NCI-H1436 treated with DMSO at 0.1 percent for 48 hours (cell line): ENCODE measurements at places on chromosomes 3 and 15.

DNA sequence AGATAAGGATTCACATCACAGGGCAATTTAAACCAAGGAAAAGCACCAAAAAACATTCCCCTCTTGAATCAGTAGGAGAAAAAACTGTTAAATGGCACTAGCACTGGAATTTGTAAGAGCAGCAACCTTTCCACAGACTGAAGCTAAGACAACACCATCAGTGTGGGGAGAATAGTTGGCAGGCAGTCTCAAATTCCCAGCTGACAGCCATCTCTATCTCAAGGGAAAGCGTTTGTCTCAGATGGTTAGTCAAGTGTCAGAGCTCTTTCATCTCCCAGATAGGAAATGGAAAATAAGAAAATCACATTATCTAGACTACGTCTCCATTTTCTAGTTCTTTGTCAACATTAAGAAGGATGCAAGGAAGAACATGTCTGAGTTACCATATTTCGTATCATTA lies 228.7 kb downstream of the WDR72 start:
- DNase-seq = no peak

DNA sequence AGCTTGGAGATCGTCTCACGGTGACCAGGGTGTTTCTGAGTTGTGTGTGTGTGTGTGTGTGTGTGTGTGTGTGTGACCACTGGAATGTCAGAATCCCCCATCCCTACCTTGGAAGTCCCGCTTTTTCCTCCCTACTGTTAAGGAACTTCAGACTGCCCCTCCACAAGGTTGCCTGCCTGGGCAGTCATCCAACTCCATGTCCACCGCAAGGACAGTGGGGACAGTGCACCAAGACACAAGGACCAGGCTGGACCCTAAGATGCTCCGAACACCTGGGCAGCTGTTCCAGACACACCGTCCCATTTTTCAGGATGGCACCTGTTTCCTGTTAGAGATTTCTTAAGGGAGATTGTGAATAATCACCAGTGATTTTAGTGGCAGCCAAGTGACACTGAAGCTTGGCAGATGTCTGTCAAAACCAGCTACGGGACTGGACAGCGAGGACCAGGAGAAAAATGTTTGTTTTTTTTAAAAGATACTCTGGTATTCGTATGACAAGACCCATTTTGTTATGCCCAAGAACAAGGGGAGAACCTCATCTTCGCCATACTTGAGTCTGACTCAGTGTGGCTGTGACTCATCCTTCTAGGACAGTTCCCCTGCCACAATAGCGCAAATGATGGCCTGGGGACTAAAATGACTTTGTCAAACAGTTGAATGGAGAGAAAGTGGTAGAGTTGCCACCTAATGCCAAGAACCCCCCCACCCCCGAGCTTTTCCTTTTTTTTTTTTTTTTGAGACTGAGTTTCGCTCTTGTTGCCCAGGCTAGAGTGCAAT lies 15.5 kb downstream of the PAQR9 start:
- DNase-seq = no peak

DNA sequence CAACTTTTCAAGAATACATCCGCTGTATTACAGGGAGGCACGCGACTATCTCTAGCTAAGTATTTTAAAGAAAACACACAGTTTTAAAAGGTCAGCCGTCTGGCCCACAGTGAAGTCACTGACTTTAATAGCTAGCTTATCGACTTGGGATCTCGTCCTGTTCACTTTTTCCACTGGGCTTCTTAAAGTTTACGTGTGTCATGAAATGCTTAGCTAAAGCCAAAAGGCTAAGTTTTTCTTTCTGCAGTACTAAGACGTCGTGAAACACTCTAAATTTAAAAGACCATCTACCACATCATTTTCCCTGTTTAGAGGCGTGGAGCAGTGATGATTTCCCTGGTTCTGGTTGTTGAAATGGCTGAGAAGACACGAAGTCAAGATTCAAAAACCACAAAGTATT lies 27.1 kb downstream of the LRIG1 start:
- DNase-seq = no peak

- no peak for DNase-seq
Observed at GRCh38 chr3:60246361-60246760, 1004.9 kb downstream of the FHIT start.

DNA sequence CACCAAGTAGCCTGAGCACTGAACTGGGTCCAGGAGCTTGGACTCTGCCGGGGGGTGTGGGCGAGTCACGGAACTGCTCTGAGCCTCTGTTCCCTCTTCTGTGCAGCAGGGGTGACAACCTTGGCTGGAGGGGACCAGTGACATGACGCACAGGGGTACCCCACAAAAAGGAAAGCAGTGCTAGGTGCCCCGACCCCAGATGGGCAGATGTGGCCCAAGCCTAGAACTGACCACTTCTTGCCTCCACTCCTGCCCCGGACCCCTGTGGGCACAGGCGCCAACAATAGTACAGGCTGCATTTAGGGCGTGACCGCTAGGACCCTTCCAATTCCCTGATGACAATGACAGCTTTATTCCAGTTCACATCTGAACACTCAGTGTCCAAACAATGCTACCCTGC lies 255.9 kb upstream of the LYSMD4 start:
- no peak for DNase-seq

DNA sequence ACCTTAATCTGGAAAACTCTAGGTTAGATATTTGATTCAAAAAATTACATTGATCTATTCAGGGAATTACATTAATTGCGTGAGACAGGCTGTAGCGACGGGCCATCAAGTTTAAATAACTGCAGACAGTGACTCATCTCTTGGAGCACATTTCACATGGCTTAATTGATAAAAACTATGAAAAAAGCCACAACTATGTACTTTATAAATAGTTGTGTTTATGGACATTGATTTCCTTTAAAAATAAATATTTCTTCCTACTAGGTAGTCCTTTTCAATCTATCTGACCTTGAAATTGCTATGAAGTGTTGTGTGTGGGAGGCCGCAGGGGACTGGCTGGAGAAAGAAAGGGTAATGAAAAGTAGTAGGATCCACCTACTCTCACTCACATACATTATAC lies 157.8 kb downstream of the IL1RAP start:
- DNase-seq = no peak

- no peak for DNase-seq
Observed at GRCh38 chr15:100253640-100254039, 88.1 kb downstream of the ADAMTS17 start.

- no peak for DNase-seq
Observed at GRCh38 chr3:14487821-14488220, 52.3 kb downstream of the GRIP2 start.
